ENCODE measurements at places on chromosomes 12 and 14.

DNA sequence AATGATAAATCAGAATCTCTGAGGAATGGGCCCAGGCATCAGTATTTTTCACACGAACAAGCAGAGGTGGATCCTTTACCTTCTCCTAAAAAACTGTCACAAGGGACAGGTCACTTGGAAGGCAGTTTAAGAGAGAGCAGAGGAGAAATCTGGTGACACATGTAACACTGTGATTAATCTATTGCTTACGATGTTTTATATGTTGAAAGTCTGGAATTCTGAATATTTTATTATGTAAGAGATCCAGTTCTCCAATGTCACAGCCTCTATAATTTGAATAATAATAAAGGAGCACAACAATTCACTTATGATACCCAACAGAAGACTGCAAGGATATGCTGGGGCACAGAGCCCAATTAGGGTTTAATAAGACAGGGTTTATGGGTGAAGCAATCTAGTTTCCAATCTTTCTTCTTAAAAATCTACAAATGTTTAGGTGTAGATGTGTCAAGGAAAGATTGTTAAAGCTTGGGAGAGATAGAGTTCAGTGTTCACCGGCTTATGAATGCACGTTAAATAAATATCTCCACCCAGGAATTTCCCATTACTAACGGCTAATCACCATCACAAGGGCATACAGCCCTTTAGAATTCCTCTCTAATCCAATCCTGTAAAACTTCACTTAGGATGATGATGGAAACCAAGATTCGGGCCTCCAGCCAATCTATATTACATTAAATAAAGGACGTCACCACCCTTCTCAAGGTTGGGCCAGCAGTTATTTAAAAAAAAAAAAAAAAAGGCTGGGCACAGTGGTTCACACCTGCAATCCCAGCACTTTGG, 23.4 kb downstream of the DUSP16 start:
- no peak for DNase-seq

GRCh38 chr12:121653999-121654398, 15.5 kb downstream of the MORN3 start:
- DNase-seq, result no peak

GRCh38 chr14:94867946-94868771, 98.2 kb upstream of the GSC start:
- DNase-seq, result no peak

DNA sequence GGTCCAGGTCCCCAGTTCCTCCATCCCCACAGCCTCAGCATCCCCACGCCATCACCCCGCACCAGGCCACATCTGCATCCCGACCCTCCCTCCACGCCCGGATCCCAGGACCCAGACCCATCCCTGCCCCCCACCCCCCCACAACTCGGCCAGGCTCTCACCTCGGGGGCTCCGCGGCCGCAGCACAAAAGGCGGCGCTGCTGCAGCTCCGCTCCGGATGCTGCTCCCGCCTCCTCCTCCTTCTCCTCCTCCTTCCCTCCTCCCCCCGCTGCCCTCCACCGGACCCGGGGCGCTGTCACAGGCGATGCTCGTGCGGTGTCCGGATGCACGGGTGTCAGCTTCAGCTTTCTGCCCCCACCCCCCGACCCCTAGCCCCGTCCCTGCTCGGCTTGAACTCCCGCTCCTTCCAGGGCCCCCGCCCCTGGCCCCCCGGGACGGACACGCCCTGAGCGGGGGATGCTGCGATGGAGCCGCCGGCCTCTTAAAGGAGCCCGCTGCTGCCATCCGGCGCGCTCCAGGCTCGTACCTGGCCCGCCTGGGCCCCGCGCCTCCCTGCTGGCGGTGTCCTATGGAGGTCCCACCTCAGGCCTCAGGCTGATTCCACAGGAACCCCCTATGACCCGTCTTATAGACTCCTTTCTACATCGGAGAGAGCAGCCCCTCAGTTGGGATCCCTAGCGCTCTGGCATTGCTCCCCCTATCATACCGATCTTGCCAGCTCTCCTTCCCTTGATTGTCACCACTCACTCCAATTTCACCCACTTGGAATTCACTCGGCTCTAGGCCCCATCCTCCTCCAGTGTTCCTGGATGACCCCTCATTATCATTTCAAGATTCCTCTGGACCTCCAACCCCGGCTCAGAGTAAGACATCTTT, at the start of gene MAP3K12:
Gene MAP3K12, minus strand, starts transcription at position 193 of the 876 bp plus-strand sequence. CDS start 12,067 bp downstream, outside the sequence.
- DNase-seq, result peak; percentile 48

DNA sequence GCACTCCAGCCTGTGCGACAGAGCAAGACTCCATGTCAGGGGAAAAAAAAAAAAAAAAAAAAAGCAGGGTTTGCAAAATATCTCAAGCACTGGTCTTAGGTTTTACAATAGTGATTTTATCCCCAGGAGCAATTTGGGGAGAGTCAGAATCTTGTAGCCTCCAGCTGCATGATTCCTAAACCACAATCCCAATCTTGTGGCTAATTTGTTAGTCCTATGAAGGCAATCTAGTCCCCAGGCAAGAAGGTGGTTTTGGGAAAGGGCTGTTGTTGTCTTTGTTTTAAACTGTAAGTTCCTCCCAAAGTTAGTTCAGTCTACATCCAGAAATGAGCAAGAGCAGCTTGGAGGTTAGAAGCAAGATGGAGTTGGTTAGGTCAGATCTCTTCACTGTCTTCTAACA, 135.7 kb downstream of the PLXNC1 start:
- no peak for DNase-seq

GRCh38 chr12:54444206-54444605, 25.1 kb upstream of the ITGA5 start:
- DNase-seq, result no peak

DNA sequence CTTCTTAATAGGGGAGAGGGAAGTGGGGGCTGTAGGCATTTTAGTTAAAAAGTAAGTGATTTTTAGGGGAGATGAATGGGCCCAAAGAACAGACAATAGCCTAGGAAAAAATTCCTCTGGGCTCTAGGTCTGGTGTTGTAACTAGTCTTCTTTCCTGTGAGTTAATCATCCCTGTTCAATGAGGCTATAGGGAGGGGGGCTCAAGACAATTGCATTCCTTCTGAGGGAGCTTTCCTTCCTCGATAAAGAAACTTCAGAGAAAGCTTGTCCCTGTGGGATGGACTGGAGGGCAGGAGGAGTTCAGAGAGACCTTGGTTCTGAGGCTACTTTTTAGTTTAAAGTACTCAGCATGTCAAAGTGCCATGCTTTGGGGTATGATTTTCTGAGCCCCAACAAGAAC, 127.2 kb downstream of the BBS10 start:
- DNase-seq, result no peak

GRCh38 chr12:19140381-19141236, 11.1 kb downstream of the PLEKHA5 start:
- DNase-seq, result no peak

- DNase-seq, result no peak
Measured at GRCh38 chr14:56587701-56588100, 8.1 kb downstream of the TMEM260 start.

GRCh38 chr12:96434107-96434506, 33.9 kb upstream of the CDK17 start:
- peak; percentile 52 for DNase-seq

DNA sequence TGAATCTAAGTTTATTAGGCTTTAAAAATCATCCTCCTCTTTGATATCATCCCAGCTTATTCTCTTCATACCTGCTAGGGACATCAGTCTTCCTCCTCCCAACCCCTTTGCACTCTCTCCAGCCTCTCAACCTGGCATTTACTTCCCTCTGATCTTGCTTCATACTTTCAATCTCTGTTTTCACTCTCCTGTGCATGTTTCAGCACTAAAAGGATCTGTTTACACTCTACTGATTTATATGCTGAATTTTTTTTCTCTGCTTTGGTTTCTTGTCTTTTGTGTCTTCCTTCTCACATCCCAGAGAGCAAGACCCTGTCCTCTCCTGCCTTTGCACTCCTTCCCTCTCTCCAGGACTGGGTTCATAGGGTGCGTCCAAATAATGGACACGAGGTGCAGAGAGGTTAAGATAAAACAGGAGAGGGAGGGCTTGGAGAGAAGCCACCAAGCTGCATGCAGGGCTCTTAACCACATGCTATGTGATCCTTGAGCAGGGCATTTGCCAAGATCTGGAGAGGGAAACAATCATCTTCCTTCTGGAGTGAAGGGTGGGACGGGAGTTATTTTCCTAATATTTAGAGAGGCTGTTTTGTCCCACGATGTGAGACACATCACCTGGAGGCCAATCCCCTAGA, 3.0 kb upstream of the CISTR start:
- DNase-seq, result no peak

DNA sequence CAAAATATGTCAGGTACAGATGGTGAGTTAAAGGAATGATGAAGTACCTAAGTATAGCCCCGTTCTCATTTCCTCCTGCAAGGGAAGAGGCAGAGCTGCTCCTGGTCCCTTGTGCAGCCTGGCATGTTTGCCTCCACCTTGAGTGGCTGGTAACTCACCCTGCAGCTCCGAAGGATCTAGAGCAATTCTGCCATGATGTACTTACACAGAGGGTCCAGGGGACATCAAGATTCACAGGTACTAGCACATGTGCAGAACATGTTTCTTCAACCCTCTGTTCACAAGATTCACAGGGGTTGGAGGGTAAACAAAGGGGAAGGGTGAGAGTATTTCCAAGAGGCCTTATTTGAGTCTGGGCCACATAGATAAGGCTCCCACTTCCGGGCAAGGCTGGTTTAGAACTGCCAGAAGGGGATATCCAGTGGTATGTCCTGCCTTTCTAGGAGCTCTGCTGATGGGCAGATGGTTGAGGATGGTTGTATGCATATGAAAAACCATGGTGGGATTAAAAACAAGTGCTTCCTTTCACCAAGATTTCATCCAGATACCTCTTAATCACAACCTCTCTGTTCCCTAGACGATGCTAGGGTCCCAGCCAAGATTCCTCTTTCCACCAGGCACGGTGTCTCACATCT, 7.7 kb downstream of the DCTN2 start:
- DNase-seq, result no peak

- DNase-seq, result no peak
Measured at GRCh38 chr12:120249875-120250795, 15.4 kb downstream of the PXN start.

- DNase-seq, result no peak
Measured at GRCh38 chr14:92413379-92413778, 90.4 kb downstream of the SLC24A4 start.

GRCh38 chr12:131849700-131850553, 21.7 kb downstream of the MMP17 start:
- no peak for DNase-seq

DNA sequence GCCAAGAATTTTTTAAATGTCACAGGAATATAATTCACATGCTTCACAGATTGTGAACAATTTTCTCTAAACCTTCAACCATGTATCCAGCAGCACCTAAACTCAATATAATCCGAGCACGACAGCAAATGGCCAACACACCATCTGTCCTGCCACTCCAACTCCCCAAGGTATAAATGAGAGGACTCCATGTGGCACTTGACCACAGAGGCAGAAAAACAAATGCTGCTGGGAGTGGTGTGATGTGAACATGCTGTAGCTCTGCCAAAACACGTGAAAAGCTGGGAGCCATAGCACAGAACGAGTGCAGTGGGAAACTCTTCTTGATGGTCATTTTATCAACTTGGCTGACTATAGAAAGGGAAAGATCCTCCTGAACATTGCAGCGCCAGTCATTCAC, 70.9 kb downstream of the LLPH start:
- DNase-seq, result no peak

DNA sequence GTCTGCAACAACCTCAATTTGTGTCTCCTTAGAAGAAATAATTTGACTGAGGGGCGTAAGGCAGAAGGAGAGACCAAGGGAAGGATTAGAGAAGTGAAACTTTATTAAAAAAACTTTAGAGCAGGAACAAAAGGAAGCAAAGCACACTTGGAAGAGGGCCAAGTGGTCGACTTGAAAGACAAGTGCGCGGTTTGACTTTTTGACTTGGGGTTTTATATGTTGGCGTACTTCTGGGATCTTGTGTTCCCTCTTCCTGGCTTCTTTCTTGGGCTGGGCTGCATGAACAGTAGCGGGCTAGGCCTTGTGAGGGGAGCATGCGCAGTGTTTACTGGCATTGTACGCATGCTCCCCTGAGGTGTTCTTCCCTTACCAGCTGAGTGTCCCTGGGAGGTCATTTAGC, 369.3 kb upstream of the DCN start:
- no peak for DNase-seq

GRCh38 chr14:78627114-78627513, 456.9 kb downstream of the NRXN3 start:
- no peak for DNase-seq
